Stimulated activated CD8-positive, alpha-beta memory T cell treated with anti-CD3 and anti-CD28 coated beads, Interleukin-7, amount 100 ng/mL, for 24 hours (primary cell): ENCODE measurements at places on chromosomes 5 and 9.
A peak's percentile ranks its signal among the peaks of the same experiment; 100 is the strongest.

DNA sequence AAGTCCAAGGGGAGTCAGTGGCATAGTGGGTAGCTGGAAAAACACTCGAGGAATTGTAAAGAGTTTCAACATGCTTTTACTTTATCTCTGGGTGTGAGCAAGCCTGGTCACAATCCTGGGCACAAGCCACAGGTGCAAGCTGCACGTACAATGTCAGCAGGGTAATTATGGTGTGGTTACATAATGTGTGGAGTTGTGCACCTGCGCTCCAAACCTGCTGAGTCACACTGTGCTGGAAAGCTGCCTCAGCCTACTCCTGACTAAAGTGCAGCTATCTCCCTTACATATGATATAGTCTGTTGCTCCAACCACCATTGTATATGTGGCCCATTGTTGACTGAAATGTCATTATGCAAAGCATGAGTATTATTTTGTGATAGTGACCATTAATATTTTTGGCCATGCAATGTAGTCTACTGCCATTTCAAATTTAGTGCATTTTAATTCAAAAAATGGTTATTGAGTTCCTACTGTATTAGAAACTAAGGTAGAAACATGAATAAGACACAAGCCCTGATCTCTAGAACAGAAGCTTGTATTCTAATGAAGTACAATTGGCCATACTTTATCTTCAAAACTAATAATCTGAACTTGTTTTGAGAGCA lies 160.9 kb upstream of the SLC30A5 start:
- DNase-seq = no peak

GRCh38 chr5:147818290-147818689 lies 13.2 kb downstream of the SPINK1 start:
- no peak for DNase-seq

GRCh38 chr5:129113867-129114266 lies 19.3 kb downstream of the ISOC1 start:
- DNase-seq = no peak

DNA sequence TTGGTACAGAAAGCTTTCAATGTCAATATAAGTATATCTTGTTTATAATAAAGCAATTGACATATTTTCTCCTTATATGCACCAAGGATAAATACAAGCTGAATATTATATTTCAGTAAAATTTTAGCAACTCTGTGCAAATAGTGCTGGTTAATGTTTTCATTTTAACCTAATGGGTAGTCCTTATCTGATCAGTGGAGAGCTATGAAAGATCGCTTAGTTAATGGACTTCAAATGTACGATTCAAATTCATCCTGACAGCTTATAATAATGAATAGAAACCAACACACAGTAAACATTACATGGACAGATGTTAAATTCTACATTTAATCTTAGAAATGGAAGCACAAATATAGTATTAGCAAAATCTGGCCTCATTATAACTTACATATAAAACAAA lies 1495.2 kb upstream of the C9orf72 start:
- DNase-seq = no peak

GRCh38 chr5:142364251-142365145 lies 39.7 kb upstream of the SPRY4 start:
- no peak for DNase-seq

DNA sequence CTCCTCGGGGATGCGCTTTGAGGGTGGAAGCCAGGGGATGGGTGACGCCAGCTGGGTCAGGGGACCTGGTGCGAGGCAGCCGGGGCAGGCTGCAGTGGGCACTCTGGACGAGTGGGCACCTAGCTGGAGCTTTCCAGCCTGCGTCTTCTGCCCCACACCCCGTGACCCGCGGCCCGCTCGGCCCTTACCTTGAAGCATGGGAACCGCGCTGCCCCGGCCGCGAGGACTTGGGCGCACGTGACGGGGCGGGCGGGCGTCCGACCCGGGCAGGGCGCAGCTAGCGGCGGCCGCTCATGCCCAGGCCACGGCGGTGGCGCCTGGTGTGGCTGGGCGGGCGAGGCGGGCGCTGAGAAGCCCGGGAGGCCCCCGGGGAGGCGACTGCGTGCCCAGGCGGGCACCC lies 300 bp downstream of the FAM163B start:
- DNase-seq = no peak

GRCh38 chr9:85741095-85741874 lies 469 bp downstream of the AGTPBP1 start:
- DNase-seq = peak; percentile 35

- no peak for DNase-seq
Observed at GRCh38 chr9:105333811-105334210, 89.4 kb downstream of the SLC44A1 start.

- no peak for DNase-seq
Observed at GRCh38 chr5:11890777-11891176, 13.5 kb downstream of the CTNND2 start.

DNA sequence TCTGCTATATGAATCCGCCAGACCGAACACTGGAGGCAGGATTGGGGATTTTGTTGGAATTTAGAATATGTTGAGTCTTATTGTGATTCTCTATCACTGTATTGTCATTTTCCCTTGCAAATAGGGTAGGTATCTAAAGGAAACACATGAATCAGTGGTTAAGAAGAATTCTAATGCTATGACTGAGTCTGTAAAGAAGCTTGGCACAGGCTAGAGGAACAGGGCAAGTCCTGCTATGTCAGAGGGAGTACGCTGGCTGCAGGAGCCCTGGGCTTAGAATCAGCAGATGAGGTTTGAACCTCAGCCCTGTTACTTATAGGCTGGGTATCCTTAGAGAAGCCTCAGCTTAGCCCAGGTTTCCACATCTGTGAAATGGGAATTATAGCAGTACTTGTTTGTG lies 198.1 kb downstream of the NR3C1 start:
- no peak for DNase-seq

GRCh38 chr9:111599092-111599954 lies at the start of gene PTGR1:
PTGR1 (minus strand) TSS chr9:111599647; CDS start chr9:111597422, 2,225 bp downstream.
- DNase-seq = no peak

DNA sequence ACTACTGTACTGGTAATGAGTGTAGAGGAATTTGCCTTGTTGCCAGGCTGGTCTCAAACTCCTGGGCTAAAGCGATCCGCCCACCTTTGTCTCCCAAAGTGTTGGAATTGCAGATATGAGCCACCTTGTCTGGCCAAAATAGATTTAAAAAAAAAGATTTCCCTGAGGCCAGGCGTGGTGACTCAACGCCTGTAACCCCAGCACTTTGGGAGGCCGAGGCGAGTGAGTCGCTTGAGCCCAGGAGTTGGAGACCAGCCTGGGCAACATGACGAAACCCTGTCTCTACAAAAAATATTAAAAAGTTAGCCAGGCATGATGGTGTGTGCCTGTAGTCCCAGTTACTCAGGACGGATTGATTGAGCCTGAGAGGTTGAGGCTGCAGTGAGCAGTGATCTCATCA lies 62.5 kb downstream of the IPO11 start:
- DNase-seq = no peak

DNA sequence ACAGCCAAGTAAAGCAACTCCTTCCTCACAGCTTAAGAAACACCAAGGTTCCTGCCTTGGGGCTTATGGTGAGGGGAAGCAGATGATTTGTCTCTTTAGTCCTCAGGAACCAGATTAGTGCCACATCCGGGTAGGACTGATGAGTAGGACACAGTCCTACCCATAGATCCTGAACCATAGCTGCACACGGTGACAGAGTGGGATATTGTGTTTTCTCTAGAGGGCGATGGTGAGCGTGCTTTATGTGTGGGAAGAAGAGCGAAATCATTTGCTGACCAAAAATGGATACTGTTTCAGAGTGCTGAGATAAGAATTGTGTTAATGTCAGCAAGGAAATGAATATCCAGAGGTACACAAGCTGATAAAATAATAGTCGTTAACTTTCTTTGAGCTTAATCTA lies 209.0 kb upstream of the FBXL7 start:
- DNase-seq = no peak

DNA sequence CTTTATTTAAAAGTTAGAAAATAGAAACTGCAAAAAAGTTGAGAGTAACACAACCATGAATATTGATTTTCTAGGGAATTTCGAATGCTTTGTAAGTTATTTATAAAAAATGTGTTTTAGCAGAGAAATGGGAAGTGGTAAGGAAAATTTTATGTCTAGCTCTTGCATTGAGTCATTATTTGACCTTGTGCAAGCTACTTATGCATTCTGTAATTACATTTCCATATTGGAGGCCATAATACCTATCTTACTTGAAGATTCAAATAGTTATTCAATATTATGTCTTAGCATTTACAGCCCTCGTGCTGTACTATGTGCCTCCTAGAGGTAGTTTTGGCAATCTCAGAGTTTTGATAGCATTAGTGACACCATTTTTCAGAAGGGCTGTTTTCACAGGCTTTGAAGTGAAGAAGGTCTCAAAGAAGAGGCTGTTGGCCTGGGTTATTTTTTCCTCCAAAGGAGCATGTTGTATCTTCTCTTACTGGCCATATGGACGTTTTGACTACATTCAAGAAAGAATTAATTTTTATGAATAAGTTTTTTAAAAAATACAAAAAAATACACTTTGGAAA lies 7.4 kb upstream of the DAP start:
- no peak for DNase-seq

- peak; percentile 48 for DNase-seq
Observed at GRCh38 chr9:70411930-70412831, 2.3 kb downstream of the KLF9 start.

GRCh38 chr5:63323926-63324325 lies 638.3 kb downstream of the HTR1A start:
- no peak for DNase-seq
